HuH-7.5 (cell line): ENCODE measurements at places on chromosomes 3 and 15.

- no peak for DNase-seq
These were observed 537.8 kb upstream of the DPPA4 start for GRCh38 chr3:109874896-109875708.

DNA sequence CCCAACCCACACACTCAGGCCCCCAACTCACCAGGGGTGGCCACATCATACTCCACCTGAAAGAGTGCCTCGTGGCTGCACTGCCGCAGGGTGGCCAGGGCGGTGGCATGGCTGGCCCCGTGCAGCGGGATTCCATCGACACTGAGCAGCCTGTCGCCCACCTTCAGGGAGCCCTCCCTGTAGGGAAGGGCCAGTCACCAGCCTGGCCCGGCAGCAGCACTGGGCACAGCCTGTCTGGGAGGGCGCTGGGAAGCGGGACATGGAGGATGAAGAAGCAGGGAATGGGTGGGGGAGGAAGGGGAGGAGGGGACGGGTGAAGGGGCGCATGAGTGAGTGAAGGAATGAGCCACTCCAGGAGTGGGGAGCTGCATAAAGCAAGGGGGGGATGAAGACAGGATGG, 18.5 kb downstream of the GRIP2 start:
- no peak for DNase-seq

DNA sequence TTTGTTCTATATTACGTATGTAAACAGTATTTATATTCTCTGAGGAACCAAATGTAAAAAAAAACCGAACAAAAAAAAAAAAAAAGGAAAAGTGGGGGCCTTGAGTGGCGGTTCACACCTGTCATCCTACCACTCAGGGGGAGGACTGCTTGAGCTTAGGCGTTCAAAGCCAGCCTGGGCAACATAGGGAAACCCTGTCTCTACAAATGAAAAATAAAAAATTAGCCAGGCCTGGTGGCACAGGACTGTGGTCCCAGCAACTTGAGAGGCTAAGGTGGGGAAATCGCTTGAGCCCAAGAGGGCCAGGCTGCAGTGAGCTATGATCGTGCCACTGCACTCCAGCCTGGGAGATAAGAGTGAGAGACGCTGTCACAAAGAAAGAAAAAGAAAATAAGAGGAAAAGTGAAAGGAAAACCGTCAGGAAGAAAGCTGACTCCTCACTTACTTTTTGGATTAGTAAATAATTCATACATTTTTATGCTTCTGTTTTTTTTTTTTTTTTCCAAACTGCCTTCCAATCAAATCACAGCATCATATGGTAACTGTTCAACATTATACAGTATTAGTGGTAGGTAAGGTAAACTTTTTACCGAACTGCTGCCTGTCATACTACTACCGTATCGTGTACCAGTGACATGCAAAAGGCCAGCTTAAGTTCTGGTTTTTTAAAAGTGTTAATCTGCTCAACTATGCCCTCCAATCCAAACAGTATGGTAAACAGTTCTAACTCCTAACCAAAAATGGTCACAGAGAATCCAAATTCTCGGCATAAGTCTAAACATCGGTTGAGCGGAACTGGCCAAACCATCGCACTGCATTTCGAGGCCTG, 1.2 kb downstream of the PHC3 start:
- DNase-seq: no peak

GRCh38 chr15:40894681-40895448, 615 bp downstream of the VPS18 start:
- DNase-seq: peak; percentile 75

DNA sequence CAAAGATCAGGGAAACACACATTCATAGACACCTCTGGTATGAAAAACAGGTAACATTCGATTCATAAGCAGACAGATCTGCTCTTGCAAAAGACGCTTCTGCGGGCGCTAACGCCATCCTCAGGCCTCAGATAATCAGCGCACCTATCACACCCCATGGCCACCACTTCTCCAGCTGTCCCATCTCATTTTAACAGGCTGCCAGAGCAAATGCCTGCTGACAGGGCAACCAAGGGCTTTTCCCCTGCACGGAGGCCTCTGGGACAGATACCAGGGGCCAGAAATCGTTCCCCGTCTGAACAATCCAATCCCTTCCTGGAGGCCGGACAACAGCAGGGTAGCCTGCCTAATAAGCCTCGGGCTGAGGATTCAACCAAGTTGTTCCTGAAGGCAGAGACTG, 15.2 kb downstream of the ABCC5 start:
- DNase-seq: no peak

GRCh38 chr3:61537366-61537765, 24.0 kb upstream of the PTPRG start:
- DNase-seq: no peak

- peak; percentile 60 for DNase-seq
These were observed 28.1 kb upstream of the SYNM start for GRCh38 chr15:99076555-99077308.

- no peak for DNase-seq
These were observed 24.9 kb upstream of the TPRG1 start for GRCh38 chr3:189146848-189147247.

DNA sequence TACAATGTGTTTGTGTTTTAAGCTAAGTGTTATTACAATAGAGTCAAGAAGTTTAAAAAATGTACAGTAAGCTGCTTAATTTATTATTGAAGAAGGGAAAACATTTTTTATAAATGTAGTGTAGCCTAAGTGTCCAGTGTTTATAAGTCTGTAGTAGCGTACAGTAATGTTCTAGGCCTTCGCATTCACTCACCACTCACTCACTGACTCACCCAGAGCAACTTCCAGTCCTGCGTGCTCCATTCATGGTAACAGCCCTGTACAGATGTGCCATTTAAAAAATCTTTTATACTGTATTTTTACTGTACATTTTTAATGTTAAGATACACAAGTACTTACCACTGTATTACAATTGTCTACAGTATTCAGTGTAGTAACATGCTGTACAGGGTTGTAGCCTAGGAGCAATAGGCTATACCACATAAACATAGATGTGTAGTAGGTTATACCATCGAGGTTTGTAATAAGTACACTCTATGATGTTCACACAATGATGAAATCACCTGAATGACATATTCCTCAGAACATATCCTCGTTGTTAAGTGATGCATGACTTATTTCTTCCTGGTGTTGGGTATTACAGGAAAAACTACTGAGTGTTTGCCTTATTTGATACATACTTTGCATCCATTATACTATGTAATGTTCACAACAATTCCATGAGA, 156.6 kb upstream of the NUDT16 start:
- DNase-seq: no peak

GRCh38 chr3:166575161-166575560, 737.9 kb upstream of the BCHE start:
- DNase-seq: no peak

DNA sequence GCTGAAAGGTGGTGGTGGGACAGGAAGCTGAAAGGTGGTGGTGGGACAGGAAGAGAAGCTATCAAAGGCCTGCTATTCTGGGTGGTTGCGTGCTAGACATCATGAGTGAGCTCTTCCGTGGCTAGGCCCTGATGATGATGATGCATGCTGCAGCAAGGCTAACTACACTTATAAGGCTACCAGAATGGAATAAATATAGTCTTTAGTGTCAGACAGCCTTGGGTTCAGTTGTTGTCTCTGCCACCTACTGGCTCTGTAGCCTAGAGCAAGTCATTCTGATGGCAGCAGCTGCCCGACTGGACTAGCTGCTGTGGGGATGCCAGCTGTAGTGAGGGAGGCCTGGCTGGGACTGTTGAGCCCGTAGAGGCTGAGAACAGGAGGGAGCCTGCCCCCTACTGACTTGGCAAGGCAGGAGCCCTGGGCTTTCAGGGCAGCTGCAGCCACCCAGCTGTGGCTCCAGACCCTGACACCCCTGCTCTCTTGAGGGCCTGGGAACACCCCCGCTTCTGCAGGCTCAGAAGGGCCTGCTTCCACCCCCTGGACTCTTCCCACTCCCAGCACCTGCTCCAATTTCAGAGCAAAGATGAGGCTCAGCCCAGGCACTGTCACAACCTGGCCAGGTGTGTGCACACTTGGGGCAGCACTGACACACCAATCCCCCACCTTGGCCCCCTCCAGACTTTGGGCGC, 21.4 kb upstream of the ZBED2 start:
- no peak for DNase-seq

GRCh38 chr3:15479400-15480224, 41.9 kb downstream of the COLQ start:
- no peak for DNase-seq

GRCh38 chr3:189734061-189734460, 102.9 kb downstream of the TP63 start:
- DNase-seq: no peak

GRCh38 chr15:100642213-100642949, 40.0 kb downstream of the ASB7 start:
- DNase-seq: no peak

DNA sequence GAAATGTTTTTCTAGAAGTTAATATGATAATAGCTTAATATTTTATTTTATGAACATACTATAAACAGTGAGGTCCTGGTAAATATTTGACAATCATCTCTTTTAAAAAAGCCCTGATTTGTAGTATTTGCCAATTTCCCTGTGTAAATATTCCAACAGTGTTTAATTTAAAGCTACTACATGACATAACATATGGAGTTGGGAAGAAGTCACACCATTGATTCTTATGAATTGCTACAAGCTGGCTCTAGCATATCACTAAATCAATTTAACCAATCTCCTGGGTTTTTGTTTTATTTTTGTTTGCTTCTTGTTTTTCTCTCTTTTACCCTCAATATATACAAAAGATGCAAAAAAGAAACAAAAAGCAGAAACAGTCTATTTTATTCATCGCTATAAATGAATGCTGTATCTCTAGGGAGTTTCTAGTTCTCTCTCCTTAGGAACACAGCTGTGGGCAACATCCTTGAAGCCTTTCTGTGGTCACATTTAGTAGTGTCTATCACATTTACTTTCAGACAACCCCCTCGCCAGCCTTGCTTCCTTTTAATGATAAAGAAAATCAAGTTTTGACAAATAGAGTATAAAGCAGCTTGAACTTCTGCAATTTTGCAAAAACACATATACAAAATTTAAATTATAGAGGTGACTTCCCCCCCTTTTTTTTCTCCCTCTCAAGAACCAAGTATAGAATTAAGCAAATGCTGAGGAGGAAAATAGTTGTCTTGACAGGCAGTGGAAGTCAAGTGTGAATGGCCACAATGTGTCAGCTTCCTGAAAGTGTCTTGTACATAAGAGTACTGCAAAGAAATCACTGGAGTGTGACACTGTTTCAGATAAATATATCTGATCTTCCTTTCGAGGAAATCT, 21.4 kb downstream of the CCR1 start:
- no peak for DNase-seq

- DNase-seq: no peak
These were observed 128.4 kb downstream of the EEFSEC start for GRCh38 chr3:128281461-128282367.

DNA sequence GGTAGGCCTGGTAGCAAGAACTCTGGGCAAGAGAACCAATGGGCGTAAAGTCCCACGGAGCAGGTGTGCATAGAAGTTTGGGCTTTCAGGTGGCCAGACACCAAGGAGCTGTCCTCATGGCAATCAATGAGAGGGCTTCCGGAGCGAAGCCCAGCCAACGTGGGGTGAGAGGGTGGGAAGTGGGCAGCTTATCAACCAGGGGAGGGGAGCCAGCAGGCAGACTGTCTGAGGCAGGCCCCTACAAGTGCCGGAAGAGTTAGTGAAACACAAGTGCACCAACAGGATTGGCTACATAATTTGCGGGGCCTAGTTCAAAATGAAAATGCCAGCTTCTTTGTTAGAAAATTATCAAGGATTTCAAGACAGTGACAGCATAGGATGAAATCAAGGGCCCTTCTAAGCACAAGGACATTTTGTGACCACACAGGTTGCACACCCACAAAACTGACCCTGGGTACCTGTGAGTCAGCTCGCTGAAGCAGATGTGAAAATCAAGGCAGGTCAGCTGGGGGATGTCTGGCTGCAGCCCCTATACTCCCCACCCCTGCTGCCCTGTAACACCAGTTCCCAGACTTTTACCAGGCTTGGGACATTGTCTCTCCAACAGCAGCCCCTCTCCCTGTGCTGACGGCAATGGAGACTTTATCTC, 102.1 kb upstream of the ETV5 start:
- no peak for DNase-seq

GRCh38 chr15:94607176-94607654, 375.9 kb downstream of the MCTP2 start:
- no peak for DNase-seq

DNA sequence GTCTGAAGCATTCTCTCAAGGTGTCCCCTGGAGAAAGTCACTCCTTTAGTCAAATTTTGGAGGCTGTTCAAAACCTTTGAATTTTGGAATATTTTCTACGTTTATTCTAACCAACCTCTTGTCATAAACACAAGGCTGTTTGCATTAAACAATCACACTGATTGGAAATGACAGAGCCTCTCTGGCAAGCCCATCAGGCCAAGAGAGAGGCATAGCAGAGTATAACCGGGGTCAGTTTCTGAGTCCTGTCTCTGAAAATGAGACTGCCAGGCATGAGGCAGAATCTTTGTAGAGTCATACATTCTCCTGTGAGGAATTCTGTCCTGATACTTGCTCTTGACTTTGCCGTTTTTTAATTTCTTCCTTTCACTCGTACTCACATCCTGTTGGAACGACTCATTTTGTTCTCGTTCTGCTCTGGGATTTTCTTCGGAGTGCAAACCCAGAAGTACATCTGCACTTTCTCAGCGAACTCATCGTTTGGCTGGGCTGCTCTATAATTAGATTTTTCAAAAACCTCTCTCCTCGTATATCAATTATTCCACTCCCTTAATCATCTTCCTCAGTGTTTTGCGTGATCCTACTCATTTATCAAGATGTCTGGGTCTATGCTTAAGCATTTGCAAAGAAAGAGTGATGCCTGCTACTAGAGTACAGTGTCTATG, 114.2 kb downstream of the AGBL1 start:
- no peak for DNase-seq

DNA sequence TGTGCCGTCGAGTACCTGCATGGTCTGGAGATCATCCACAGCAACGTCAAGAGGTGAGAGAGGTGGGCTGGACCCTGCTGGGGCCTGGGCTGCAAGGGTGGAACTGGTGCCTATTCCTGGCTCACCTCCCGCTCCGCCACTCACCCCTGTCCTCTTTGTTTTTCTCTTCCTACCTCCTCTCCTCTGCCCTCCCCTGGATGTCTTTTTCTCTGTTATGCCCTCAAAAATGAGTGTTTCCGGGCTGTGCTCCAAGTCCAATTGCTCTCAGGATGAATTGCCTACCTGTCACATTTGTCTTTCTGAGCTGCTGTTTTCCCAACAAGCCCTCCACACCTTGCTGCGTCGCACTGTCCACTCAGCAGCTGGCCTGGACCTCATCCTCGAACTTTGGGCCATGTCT, 28.5 kb upstream of the TATDN2 start:
- no peak for DNase-seq

- peak; percentile 32 for DNase-seq
These were observed 86.5 kb downstream of the ST6GAL1 start for GRCh38 chr3:187016639-187017345.

GRCh38 chr15:54722342-54722986, 474.3 kb downstream of the RSL24D1 start:
- no peak for DNase-seq
